ENCODE measurements at places on chromosomes 11 and 22.

DNA sequence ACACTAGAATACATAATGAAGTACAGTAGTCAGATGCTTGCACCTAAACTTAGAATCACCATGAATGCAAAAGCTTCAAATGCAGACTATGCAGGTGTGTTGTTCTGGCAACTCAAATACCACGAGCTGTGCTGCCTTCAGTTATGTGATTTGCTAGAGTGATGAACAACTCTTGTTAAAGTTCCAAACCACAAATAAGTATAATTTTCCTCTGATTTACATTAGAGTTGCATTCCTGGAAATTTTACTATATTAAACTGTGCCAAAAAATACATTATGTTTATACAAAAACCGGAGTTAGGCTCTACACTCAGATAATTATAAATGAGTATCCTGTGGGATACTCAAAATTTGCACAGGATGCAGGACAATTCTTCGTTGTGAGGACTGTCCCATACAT lies 3.0 kb downstream of the TMEM218 start:
- DNase-seq, result no peak

DNA sequence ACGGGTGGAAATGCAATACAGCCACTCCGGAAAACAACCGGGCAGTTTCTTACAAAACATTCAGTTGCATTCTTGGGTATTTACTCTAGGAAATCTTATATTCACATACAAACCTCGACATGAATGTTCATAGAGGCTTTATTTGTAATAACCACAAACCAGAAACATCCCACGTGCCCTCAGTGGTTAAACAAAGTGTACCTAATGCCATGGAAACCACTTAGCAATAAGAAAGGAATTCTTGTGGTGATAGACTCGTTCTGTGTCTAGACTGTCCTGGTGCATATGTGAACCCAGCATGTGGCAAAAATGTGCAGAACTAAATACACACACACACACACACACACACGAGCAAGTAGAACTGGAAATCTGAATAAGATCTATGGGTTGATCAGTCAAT lies 1073.3 kb downstream of the TBC1D22A start:
- no peak for DNase-seq

DNA sequence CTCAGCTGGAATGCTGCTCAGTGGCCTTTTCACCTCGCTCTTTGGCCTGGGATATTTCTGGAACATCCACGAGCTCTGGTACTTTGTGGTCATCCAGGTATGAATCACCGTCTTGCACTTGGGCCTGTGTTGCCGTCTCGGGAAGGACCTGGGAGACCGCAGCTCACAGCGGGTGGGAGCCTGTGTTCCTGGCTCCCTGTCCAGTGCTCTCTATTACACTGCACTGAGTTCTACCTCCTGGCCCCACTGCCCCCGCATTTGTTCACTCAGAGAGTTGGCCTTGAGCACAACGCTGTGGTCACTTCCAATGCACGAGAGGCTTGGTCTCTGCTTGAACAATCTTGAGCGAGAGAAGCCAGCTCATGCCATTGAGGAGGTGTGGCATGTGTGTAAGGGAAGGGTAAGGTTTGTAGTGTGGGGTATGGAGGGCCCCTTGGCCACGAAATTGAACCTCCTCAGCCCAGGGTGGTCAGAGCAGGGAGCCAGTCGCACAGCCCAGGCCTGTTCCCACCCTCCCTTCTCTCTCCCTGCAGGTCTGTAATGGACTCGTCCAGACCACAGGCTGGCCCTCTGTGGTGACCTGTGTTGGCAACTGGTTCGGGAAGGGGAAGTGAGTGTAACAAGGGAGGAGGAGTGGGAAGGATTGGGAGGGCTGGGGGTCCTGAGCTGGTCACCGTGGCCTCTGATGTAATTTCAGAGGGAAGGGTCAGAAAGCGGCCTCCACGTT lies 16.2 kb downstream of the SLC37A2 start:
- no peak for DNase-seq

GRCh38 chr11:87660926-87661660 lies 514.1 kb downstream of the RAB38 start:
- DNase-seq, result no peak

- peak; percentile 38 for DNase-seq
Measured at GRCh38 chr22:46758867-46759290, 3.6 kb upstream of the TBC1D22A start.

DNA sequence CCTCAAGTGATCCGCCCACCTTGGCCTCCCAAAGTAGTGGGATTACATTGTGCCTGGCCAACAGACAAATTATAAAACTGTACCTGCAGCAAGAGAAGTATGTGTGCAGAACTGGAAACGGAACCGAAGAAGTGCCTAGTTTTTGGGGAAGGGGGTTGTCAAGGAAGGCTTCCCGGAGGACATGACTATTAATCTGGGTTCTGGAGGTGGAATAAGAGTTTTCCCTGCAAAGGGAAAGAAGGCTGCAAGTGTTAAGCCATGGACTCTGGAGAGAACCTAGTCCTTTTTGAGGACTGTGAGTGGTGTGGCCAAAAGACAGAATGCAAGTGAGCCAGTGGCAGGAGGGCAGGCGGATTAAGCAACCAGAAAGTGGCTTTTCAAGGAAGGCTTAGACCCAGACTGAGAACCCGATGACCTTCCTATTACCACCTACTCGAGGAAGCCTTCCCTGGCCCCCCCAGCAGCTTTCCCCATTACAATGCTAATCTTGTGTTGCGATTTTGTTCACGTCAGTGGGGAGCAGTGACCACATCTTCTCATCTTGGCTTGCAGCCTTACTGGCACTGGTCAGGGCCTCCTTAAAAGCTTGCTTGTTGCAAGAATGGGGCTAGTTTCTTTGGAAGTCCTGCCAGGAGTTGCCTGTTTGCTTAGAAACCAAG lies 5.7 kb upstream of the SEPTIN3 start:
- DNase-seq, result no peak

- DNase-seq, result no peak
Measured at GRCh38 chr22:27686534-27686933, 115.0 kb downstream of the MN1 start.

DNA sequence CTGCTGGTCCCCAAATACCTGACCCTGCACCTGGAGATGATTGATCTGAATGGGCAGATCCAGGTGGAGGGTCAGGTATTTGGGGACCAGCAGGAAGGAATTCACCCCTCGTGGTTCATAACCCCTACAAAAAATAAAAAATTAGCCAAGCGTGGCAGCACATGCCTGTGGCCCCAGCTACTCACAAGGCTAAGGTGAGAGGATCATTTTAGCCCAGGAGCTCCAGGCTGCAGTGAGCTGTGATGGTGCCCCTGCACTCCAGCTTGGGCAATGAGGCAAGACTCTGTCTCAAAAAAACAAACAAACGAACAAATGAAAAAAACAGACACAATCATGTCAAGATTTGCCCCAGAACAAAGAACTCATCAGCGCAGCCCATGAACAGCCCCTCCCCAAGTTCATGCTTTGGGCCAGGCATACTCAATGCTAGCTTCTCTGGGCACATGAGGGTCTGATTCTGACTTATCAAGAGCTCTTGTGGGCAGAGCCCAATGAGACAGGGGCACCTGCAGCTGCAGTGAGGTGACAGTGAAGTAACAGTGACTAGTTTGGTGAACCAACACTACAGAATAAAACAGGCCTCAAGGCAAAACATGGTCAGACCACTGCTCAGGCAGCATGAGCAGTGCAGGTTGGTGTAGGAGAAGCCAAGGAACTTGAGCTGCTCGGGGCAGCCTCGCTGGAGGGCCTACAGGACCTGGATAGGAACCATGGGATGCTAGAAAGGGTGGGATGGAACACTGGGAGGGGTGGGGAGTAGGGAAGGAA lies 10.2 kb upstream of the FCHSD2 start:
- DNase-seq, result no peak

DNA sequence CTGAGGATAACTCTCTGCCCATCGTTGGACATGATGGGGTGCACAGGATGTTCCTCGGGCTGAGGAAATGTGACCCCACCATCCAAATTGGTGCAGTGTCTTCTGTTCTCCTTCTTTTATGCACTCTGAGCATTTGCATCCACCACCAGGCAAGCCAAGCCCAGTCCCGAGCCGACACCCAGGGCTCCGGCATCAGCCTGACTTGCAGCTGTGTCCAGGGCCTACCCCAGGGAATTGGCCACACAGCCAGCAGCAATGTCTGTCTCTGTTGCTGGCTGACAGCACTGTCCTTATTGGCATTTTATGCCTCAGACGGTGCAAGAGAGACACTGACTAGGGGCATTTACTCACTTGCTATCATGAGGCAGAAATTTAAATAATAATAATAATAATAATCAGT lies 25.4 kb upstream of the CPT1A start:
- DNase-seq, result no peak

GRCh38 chr22:39431821-39432251 lies 25.0 kb upstream of the MGAT3 start:
- DNase-seq, result no peak

DNA sequence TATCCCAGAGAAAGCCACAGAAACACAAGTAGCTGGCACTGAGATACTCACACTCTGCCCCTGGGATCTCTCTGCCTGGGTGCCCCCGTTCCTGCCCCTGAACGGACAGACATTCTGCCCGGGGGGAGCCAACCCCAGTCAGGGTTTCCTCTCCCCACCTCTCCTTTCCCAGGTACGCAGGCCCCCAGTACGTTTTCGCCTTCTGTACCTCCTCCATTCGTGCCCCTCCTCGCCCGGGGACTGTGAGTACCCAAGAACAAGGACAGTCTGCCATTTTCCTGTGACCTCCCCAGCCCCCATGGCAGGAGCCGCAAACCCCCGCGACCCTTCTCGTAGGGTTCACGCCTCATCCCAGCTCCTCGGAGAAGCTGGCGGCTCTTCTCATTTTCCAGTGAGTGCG lies 29.1 kb upstream of the ELFN2 start:
- no peak for DNase-seq

GRCh38 chr11:94181943-94182342 lies 53.3 kb downstream of the PANX1 start:
- DNase-seq, result no peak

GRCh38 chr11:113204280-113204679 lies 110.1 kb upstream of the TTC12 start:
- DNase-seq, result no peak

GRCh38 chr22:39940757-39941305 lies 19.4 kb upstream of the TMA7B start:
- no peak for DNase-seq

DNA sequence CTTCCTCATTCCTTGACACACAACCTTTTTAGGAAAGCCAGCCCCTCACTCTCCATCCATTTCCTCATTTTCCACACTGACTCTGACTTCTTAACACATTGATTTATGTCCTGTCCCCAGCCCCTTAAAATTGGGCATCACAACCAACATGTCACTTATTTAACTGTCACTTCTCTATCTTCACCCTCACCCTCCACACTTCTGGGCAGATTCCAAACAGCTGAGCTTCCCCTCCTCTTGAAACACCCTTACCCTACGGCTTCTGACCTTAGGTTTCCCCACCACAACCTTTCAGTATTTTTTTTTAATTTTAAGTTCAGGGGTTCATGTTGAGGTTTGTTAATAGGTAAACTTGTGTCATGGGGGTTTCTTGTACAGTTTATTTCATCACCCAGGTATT lies 696.3 kb downstream of the DLG2 start:
- no peak for DNase-seq

DNA sequence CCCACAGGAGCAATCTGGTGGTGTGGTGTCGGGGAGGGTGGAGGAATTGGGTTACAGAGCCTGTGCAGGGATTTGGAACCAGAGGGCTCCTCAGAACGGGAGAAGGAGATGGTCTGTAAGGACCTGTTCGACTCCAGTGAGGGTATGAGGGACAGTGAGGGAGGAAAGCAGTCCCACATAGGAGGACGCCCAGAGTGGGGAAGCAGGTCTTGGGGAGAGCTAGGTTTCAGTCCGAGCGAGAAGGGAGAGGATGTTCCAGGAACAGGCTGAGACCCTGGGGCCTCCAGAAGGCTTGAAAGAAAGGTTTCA lies 32.0 kb upstream of the GNAZ start:
- no peak for DNase-seq

DNA sequence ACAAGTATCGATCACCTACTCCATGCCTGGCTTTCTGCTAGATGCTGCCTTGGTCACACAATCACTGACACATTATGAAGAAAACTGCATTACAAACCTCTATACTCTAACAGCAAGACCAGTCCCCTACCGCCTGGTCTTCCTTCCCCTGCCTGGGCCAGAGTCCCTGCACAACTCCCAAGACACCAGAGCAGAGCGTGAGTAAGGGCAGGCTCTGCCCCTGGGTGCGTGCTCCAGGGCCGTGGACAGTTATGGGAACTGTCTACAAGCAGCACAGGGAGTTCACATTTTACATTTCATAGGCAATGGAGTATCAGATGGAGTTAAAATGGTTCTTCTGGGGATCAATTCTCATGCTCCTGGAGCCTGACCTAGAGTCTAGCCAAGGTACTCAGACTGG lies 6.5 kb downstream of the FZD4 start:
- no peak for DNase-seq

- DNase-seq, result no peak
Measured at GRCh38 chr11:69948256-69949141, 129.3 kb upstream of the FGF3 start.

DNA sequence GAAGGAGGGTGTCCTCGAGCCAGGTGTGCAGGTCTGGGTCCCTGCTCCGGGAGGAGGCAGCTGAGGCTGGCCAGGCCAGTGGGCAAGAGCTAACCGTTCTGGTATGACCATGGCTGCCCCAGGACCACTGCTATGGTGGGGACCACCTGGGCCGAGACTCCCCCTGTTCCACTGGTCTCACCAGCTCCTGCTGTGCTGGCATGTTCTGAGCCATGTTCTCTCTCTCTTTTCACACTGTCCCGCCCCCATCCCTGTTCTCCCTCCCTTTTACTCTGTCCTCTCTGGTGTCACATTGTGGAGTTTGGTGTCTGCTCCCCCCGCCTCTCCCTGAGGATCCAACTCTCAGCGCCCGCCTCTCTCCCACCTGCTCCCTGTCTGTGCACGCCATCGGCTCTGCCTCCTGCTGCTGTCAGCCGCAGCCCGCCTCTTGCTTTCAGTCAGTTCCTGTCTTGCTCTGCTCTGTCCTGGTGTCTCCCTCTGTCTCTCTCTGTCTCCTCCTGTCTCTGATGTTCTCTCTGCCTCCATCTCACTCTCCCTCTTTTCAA lies 66.4 kb downstream of the LRRC32 start:
- no peak for DNase-seq

DNA sequence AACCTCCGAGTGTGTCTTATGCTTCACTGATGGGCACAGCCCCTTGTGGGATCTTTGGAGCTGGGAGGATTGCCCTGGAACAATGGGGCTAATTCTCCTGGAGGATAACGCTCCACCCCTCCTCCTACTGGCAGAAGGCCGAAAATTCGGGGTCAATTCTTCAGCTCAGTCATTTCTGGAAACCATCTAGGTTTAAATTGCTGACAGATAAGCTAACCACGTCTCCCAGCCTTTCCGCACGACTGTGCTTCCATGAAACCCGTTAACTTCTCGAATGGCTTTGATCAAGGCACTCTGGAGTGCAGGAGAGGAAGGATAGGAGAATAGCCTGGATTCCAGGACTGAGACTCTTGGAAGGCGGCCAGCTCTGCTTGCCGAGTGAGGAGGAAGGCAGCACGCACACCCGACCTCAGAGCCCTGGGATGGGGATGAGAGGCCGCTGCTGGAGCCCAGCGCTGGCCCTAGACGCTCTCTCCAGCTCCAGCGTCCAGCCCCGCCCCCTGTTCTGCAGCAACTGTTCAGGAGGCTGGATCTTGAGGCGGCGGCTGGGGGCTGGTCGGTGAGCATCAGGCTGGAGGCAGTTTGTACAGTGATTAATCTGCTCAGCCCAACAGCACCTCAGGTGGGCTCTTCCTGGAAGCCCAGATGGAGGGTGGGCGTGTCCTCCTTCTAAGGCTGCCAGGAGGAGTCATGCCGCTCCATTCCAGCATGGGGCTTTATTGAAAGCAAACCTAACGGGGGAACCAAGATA lies 176.7 kb upstream of the NCAM1 start:
- DNase-seq, result no peak

GRCh38 chr11:10628508-10629236 lies 60.2 kb upstream of the LYVE1 start:
- DNase-seq, result no peak

Data from NCI-H2081 (cell line).